ENCODE measurements at places on chromosomes 6 and 20.

GRCh38 chr20:48425817-48426612 lies 401.8 kb downstream of the PREX1 start:
- no peak for DNase-seq

DNA sequence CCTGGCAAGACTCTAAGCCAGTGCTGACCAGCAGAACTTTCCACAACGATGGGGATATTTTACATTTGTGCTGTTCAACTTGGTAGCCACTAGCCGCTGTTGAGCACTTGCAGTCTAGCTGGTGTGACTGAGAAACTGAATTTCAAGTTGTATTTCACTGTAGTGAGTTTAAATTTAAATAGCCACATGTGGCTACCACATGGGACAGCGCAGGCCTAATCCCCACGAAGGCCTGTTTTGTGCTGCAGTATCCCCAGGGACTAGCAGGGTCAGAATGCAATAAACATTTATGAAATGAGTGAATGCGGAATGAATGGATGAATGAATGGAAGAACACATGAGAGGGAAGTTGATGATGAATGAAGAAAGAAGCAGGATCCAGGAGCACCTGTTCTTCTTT lies 115.8 kb downstream of the TRERF1 start:
- DNase-seq = no peak

- no peak for DNase-seq
These were observed 13.0 kb downstream of the MRS2 start for GRCh38 chr6:24415753-24416152.

GRCh38 chr6:154404791-154405400 lies 48.3 kb upstream of the IPCEF1 start:
- DNase-seq = no peak

GRCh38 chr6:159984268-159984786 lies 15.4 kb downstream of the IGF2R start:
- no peak for DNase-seq

- no peak for DNase-seq
These were observed 48.3 kb upstream of the TBC1D32 start for GRCh38 chr6:121382467-121383121.

DNA sequence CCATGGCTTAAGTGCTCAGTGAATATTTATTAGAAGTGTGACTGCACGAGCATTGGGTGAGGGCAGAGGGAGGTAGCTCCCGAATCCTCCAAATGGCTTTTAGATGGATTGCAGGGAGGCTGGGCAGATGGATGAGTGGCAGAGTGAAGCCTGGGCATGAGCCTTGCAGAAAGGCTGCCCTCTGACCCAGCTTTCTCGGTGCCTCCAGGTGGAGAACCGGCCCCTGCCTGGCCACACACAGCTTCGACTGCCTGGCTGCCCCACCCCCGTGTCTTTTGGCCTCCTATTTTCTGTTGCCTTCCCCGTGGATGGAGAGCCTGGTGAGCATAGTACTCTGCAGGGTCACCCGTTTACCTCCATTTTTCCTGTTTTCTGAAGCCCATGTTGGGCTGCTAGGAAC lies 3.4 kb downstream of the VARS2 start:
- DNase-seq = no peak

GRCh38 chr6:128079021-128079420 lies 178.2 kb upstream of the THEMIS start:
- no peak for DNase-seq

- no peak for DNase-seq
These were observed 202.3 kb downstream of the TSHZ2 start for GRCh38 chr20:53174454-53174853.

GRCh38 chr6:154092326-154092962 lies 53.4 kb downstream of the OPRM1 start:
- no peak for DNase-seq

DNA sequence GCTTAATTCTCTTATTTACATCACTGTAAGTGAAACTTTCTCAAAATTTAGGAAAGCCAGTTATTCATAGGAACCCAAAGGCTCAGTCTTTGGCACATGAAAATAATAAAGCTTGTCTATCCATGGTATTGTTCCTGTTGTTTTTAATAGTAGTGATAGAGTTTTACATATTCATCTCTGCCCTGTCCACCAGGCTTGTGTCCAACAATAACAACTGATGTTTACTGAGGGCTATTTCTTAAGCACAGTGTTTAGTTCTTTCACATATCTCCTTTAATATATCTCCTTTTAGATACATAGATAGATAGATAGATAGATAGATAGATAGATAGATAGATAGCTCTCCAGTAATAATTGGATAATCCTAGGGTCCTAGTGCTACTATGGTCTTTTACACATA lies 34.2 kb downstream of the FOXQ1 start:
- no peak for DNase-seq

DNA sequence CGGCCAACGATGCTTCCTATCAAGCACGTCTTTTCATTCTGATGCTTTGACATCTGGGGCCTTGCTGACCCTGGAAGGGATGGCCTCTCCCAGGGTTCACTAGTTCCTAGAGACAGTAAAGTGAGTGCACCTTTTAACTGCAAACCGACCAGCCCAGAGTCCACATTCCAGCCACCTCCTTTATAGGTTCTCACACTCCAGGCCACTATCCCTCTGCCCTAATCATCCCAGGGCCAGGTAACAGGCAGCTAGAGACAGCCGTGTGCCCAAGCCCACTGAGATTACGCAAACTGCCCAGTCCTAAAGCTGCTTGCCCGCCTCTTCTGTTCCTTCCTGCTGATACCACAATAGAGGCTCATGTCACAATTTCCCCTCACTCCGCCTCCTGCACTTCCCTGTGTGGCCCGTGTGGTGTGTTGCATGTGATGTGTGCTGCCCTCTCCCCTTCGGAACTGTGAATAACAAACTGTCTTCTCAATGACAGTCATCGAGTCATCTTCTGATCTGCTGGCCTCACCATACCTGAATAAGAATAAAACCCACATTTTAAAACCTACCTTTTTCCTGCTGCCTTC lies 123.7 kb upstream of the EXOC2 start:
- DNase-seq = no peak

All from NCI-H1694 (cell line).